ENCODE measurements at places on chromosomes 4 and X.
A peak's percentile ranks its signal among the peaks of the same experiment; 100 is the strongest.

- peak; percentile 17 for DNase-seq
Observed at GRCh38 chrX:107154787-107155620, 36.4 kb upstream of the RBM41 start.

DNA sequence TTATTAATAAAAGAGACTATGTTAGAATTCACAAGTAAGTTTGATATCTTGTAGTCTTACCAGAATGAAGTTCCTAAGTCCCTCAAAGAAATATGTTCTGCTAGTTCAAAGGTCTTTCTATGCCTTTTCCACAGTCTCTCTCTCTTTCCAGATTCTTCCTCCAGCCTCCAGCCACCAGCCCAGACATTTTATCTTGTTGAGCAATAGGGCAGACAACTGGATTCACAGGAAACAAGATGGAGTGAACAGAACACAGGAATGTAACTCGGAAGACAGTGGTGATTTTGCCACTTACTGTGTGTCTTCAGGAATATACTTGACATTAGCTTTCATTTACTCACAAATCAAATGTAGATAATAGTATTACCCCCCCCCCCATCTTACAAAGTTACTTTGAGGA is 17.1 kb upstream of the CPEB2 start:
- no peak for DNase-seq

DNA sequence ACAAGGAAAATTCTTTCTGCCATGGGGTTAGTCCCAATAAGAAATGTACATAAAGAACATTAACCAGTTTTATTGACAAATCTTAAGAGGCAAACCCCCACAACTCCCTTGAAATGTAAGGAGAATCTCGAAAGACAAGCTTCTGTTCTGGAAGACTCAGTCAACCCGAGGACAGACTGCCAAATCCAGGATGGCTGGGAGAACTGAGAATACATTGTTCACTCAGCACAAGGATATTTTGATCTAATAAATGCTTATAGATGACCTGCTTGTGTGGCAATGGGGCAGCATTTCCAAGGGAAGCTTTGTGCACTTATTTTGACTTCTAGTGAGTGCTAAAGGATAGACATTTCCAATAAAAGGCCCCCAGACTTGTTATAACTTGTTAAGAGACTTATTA is 280.4 kb downstream of the DHX15 start:
- DNase-seq: no peak

DNA sequence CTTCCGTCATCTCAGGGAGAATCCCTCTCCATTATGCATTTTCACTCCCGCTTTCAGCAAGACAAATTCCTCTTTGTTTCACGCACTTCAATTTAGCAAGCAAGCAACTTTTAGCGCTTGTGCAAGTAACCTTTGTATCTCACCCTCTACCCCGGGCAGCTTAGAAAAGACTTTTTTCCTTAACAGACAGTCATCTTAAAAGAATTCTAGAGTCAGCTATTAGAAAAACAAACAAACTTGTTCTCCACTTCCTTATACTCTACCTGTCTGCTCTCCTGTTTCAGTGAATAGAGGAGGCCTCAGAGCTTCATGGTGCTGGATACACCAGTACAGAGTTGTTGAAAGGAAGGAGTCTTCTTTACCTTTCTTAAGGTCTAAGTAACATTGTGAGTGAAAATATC is 12.1 kb downstream of the TIGD2 start:
- no peak for DNase-seq

DNA sequence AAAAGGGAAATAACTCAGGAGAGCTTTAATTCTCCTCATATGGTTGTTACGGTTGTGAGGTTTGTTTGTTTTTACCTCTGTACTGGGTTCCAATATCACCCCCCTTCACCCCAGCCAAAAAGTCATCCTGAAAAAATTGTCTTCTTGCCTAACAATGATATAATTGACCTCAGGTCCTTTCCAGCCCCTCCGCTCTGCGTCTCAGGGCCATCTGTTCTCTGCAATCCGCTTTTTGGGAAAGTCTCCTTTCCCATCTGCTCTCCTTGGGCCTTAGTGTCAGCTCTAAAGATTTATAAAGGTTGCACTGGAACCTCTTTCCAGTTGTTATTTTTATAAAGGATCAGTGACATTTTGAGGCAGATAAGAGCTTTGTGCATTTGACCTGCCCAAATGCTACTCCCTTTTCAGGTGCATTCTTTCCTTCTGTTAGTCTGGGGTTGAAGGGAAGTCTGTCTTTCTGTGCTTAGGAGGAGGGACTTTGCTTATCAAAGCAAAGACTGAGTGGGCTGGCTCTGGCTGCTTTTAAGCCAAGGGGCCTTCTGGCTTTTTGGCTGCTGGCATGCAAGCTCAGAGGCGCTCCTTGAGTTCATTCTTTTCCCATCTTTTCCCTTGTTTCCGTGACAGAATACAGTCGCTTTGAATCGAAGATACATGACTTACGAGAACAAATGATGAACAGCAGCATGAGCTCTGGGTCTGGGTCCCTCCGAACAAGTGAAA is 34.1 kb downstream of the DLG3 start:
- DNase-seq: no peak

DNA sequence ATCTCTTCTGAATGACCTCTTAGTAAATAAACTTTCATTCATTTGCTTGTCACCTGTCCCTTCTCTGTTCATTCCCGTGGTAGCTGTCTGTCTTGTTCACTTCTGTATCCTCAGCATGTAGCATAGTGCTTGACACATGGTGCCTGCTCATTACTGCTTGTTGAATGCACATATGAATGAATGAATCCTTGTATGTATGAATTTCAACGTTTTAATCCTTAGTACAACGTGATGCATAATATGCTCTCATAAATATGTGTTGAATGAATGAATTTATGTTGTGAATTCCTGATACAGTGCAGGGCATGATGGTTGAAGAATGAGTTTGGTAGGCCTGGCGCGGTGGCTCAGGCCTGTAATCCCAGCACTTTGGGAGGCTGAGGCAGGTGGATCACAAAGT is 3.0 kb downstream of the TLR10 start:
- DNase-seq: no peak

- DNase-seq: peak; percentile 84
Observed at GRCh38 chr4:87118826-87119225, 101.6 kb downstream of the KLHL8 start.

DNA sequence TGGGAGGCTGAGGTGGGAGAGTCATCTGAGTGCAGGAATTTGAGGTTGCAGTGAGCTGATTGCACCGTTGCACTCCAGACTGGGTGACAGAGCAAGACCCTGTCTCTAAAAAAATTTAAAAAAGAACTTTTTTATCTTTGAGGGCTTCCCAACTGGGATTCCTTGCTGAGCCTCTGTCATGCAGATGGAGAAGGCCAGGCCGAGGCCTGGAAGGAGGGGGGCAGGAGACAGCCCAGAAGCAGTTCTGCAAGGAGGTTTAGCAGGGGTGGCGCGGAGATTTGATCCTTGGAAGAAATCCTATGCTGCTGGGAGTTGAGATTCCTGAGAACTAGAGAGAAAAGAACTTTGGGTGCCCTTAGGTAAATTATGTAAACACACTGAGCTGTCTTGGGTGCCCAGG is 2.5 kb upstream of the ARSD start:
- no peak for DNase-seq

- DNase-seq: peak; percentile 48
Observed at GRCh38 chr4:80215449-80216052, 18.2 kb downstream of the PRDM8 start.
